ENCODE measurements at places on chromosomes 11 and 22. TPM values are rescaled to one million over a fixed set of nuclear protein-coding genes. Genes with fewer than 3 reads are reported as not detected.

DNA sequence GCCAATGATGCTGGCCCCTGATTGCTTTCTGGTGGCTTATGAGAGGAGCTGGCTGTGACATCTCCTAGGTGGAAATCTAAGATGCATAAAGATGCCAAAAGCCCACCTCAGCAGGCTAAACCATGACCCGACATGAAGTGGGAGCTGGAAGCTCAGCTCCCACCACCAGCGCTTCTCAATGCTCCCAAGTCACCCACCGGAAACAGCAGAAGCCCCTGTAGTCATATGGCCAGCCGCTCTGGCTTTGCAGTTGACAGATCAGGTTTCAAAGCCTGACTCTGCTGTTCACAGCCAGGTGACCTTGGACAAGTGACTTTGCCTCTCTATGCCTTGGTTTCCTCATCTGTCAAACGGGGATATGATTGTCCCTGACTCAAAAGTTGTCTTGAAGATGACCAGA is 29.1 kb upstream of the ANO1 start:
- no peak for DNase-seq

DNA sequence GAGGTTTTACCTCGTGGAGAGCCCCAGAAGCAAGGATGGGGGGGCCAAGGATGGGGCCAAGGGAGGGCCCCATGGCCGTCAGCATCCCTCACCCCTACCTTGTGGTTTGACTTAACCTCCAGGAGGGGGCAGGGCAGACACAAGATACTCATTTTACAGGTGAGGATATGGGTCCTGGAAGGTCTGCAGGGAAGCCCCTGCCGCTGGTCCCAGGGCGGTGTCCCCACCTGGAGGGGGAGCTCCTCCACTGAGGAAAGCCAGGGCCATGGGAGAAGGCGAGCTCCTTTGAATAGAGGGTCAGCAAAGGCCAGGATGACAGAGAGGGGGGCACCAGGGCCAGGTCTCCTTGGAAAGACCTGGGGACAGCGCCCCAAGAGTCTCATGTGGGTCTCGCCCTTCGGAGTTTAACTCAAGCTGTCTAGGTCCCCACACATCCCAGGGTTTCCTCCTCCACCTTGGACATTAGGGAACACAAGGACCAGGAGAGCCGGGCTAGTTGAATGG is 5.9 kb upstream of the ADORA2A start:
- DNase-seq: no peak

DNA sequence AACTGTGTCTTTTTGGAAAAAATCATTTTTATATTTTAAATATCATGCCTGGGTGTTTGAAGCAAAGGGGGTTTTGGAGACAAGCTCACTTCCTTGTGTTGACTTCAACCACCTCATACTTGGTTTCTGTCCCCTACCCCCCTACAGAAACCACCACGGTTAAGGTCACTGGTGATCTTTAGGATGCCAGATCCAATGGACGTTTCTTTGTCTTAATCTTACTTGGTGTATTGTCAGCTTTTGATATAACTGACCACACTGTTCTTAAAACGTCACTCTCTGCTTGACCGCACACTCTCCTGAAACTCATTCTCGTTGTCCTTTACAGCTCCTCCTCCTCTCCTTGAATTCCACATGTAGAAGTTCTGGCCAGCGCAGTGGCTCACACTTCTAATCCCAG is 34.8 kb upstream of the SWAP70 start:
- DNase-seq: no peak

- DNase-seq: no peak
Measured at GRCh38 chr22:32322986-32323385, 34.7 kb upstream of the RFPL3 start.

OR5M3 gene
- not detected for total RNA-seq

All from CD4-positive, alpha-beta T cell (primary cell).